ENCODE measurements at places on chromosomes 1 and 21. TPM values are rescaled to one million over a fixed set of nuclear protein-coding genes. Genes with fewer than 3 reads are reported as not detected.

DNA sequence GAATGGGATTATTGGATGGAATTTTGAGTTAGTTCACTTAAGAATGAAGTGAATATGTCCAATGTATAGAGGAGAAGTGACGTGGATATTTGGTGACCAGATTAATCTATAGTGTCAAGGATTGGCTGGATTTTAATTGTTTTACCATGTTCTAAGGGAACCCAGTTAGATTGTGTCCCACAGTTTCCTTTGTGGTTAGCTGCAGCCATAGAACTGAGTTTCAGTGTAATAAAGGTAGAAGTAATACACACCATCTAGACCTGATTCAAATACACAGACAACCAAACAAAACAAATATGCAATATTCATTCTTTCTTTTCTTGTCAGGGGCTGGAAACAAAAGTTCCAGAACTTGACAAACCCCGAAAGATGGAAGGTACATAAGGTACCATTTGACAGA lies 88.0 kb upstream of the RGS18 start:
- no peaks in the 10 kb centered on the region for H3K27me3 ChIP-seq
- no peak for DNase-seq
- no peak overlapping the region for H3K4me3 ChIP-seq
- no peaks in the 10 kb centered on the region for H3K36me3 ChIP-seq

DNA sequence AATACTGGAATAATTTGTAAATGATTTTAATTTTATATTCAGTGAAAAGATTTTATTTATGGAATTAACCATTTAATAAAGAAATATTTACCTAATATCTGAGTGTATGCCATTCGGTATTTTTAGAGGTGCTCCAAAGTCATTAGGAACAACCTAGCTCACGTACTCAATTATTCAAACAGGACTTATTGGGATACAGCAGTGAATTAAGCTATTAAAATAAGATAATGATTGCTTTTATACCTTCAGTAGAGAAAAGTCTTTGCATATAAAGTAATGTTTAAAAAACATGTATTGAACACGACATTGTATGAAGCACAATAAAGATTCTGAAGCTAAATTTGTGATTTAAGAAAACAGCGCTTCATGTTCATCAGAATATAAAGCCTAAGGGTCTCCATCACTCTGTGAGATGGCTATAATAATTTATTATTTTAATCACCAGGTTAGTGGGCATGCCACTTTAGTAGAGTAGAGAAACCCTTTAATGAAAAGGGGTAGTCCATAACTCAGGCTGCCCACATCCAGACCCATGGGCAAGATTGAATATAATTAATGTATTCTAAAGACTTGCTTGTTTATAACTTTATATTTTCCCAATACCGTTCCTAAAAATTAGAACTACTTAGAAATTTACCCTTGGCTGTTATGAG lies 3.2 kb downstream of the CCN1 start:
- no peak overlapping the region for H3K4me3 ChIP-seq
- no peak for DNase-seq
- peaks cover 29% of the 10 kb centered on the region for H3K4me1 ChIP-seq
- peaks cover 37% of the 10 kb centered on the region for H3K27me3 ChIP-seq

GRCh38 chr1:103948526-103948925 lies 198.8 kb downstream of the AMY1C start:
- peaks cover 3% of the 10 kb centered on the region for H3K4me1 ChIP-seq
- H3K36me3 ChIP-seq, result no peaks in the 10 kb centered on the region
- no peak for DNase-seq
- no peak overlapping the region for H3K27ac ChIP-seq
- H3K27me3 ChIP-seq, result no peaks in the 10 kb centered on the region

GRCh38 chr1:172442843-172443565 lies 865 bp downstream of the PIGC start:
- H3K27me3 ChIP-seq, result peaks cover 2% of the 10 kb centered on the region
- peaks cover 26% of the 10 kb centered on the region for H3K4me1 ChIP-seq
- no peak for DNase-seq

GRCh38 chr1:62724430-62724829 lies 36.2 kb upstream of the DOCK7 start:
- H3K36me3 ChIP-seq, result no peaks in the 10 kb centered on the region
- no peak overlapping the region for H3K4me3 ChIP-seq
- H3K27me3 ChIP-seq, result peaks cover 9% of the 10 kb centered on the region
- peaks cover 35% of the 10 kb centered on the region for H3K4me1 ChIP-seq
- no peak overlapping the region for H3K27ac ChIP-seq

- peak overlapping the region; percentile 91 for H3K27ac ChIP-seq
- DNase-seq, result no peak
- peak overlapping the region; percentile 99 for H3K4me3 ChIP-seq
- peaks cover 30% of the 10 kb centered on the region for H3K4me1 ChIP-seq
Measured at GRCh38 chr1:154609398-154610380, 1.7 kb upstream of the ADAR start.

- H3K4me3 ChIP-seq, result no peak overlapping the region
- no peak for DNase-seq
- H3K36me3 ChIP-seq, result no peaks in the 10 kb centered on the region
- no peaks in the 10 kb centered on the region for H3K27me3 ChIP-seq
- no peak overlapping the region for H3K27ac ChIP-seq
Measured at GRCh38 chr1:170562646-170563338, 30.8 kb downstream of the GORAB start.

GRCh38 chr1:218869276-218869675 lies 304.4 kb upstream of the LYPLAL1 start:
- peaks cover 2% of the 10 kb centered on the region for H3K27me3 ChIP-seq
- H3K4me3 ChIP-seq, result no peak overlapping the region
- DNase-seq, result no peak

DNA sequence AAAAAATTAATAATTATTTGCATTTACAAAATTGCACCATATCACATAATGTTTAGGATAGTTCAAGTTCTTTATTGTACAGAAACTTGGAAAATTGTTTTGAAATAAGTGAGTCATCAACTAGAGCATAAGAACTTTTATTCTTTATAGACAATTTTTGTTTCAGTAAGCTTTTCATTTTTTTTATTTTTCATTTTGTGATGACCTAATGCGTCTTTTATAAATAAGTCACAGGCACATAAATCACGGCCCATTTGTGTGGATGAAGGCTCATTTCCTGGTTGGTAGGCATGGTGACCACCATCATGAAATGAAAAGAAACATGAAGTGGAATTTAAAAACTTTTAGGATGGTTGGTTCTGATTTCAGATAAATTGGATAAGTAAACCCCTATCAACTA lies 39.3 kb downstream of the SPAG17 start:
- DNase-seq, result no peak
- no peak overlapping the region for H3K27ac ChIP-seq
- no peak overlapping the region for H3K4me3 ChIP-seq
- no peaks in the 10 kb centered on the region for H3K36me3 ChIP-seq

DNA sequence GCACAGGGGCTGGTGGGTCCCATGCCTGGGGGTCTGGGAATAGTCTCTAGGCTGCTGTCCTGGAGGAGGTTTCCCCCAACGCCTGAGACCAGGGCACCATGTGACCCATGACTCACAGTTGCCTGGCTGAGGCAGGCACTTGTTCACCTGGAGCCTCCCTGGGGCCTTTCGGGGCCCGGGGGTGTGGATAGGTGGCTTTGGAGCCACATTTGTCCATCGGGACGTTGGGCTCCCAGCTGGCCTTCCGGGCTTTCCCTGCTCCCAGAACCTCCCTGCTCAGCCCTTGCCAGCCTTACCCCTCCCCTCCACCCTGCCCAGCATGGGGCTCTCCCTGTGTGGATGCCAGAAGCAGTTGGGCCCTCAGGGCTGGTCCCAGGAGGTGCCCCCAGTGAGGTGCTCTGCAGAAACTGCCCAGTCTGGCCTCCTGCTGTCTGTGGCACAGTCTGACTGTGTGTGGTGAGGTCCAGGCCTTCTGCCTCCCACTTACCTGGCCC lies 14.2 kb downstream of the COL6A1 start:
- H3K4me3 ChIP-seq, result no peak overlapping the region
- H3K36me3 ChIP-seq, result no peaks in the 10 kb centered on the region
- no peaks in the 10 kb centered on the region for H3K4me1 ChIP-seq
- H3K27me3 ChIP-seq, result no peaks in the 10 kb centered on the region
- DNase-seq, result peak; percentile 2
- H3K27ac ChIP-seq, result no peak overlapping the region

GRCh38 chr1:119602169-119602568 lies 45.9 kb downstream of the ZNF697 start:
- peaks cover 2% of the 10 kb centered on the region for H3K27me3 ChIP-seq
- DNase-seq, result no peak
- H3K36me3 ChIP-seq, result no peaks in the 10 kb centered on the region
- peaks cover 32% of the 10 kb centered on the region for H3K4me1 ChIP-seq
- no peak overlapping the region for H3K4me3 ChIP-seq
- no peak overlapping the region for H3K27ac ChIP-seq

- H3K4me1 ChIP-seq, result peaks cover 22% of the 10 kb centered on the region
- H3K27me3 ChIP-seq, result no peaks in the 10 kb centered on the region
- no peak overlapping the region for H3K27ac ChIP-seq
- DNase-seq, result no peak
- no peaks in the 10 kb centered on the region for H3K36me3 ChIP-seq
Measured at GRCh38 chr21:35333831-35334618, 284.9 kb upstream of the RUNX1 start.

Gene ZNF648
- total RNA-seq, result not detected

Gene ETV3L
- not detected for total RNA-seq

Gene NMNAT2
- 1.7 TPM for total RNA-seq

Gene PFKFB2
- 8.9 TPM for total RNA-seq
